Adipocyte (in vitro differentiated cells): ENCODE measurements at places on chromosomes 7 and 10.

GRCh38 chr10:131574707-131575430 lies 263.3 kb upstream of the TCERG1L start:
- no peak for DNase-seq

DNA sequence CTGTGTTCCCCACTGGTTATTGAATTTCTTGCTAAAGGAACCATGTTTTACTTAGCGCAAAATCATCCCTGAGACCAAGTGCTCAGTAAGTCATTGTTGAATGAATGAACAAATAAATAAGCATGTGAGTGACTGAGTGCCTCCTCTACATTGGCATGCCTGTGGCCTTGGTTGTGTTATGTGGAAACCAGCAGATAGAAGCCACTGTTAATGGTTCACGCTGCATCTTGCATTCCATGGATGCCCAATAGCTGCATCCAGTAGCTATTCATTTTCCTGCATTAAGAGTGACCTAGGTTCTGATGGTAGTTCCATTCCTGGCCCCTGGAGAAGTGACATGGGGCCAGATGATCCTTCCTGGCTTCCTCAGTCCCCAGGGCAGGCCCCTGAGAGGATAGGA lies 113.3 kb upstream of the BMPER start:
- no peak for DNase-seq

DNA sequence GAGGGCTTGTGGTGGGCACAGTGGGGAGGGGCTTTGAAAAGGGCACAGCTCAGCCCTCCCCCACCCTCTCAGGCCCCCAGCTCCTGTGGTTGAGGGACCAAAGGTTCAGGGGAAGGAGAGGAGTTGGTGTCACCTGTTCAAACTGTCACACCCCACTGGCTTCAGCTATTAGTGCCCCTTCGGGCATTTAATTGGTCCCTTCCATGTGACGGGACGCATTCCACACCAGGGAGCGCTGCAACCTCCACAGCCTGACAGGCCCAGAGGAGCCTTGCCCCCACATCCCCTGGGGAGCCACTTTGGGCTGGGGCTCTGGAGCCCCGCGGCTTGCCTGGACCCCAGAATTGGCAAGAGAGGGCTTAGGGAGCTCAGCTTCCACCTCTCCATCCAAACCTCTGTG lies 75.7 kb downstream of the C10orf105 start:
- no peak for DNase-seq

- DNase-seq = peak; percentile 6
Measured at GRCh38 chr7:42832667-42833066, 79.2 kb downstream of the C7orf25 start.

- DNase-seq = no peak
Measured at GRCh38 chr7:152451356-152451755, 15.6 kb upstream of the KMT2C start.

- DNase-seq = no peak
Measured at GRCh38 chr10:116669080-116669479, 48.3 kb downstream of the PNLIPRP2 start.

DNA sequence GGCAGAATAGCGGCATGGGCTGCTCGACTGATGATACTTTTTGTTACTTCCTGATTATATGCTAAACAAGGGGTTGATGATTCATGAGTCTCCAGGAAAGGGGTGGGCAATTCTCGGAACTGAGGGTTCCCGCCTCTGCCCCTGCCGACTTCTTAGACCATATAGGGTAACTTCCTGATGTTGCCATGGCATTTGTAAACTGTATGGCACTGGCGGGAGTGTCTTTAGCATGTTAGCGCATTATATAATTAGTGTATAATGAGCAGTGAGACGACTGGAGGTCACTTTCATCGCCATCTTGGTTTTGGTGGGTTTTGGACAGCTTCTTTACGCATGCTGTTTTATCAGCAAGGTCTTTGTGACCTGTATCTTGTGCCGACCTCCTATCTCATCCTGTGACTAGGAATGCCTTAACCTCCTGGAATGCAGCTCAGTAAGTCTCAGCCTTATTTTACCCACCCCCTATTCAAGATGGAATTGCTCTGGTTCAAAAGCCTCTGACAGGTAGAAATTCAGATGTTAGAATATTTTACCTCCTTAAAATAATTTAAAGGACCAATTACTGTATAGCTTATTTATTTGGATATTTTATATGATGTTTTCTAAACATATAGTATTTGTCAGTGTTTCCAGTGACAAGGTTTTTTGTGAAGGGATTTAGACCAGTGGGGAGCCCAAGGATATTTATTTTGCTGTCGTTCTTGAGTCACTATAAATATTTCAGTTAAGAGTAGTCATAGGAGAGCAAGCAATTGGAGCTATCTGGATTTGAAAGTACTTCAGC lies 90.1 kb upstream of the PIK3CG start:
- DNase-seq = no peak

DNA sequence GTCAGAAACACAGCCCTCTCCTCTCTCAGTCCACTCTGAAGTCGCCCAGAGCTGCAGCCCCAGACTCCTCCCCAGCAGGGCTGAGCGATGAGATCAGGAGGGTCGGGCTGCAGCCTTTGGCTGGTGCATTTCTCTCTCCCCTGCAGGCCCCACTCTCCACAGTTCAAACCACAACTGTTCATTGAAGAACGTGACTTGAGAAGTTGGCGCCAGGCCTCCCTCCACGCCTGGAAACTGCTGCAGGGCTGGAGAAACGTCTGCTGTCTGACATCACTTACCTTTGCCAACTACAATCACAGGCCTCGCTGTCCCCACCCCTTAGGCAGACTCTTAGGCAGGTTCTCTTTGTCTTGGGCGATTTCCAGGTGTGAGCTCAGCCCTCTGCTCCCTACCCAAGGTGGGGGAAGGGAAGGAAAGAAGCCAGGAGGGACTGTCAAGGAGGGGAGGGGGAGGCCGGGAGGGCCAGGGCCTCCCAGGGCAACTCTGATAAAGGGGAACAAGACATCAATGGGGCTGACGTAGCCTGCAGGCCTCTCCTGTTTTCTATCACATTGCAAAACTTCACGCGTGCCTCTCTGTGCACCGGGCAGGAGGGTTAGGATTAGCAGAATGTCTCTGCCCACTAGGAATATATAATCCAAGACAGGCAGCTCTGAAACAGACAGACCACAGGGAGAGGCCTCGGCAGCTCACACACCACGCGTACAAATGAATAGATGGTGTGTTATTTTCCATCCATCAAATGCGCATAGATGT lies 32.7 kb downstream of the CALML5 start:
- peak; percentile 87 for DNase-seq

DNA sequence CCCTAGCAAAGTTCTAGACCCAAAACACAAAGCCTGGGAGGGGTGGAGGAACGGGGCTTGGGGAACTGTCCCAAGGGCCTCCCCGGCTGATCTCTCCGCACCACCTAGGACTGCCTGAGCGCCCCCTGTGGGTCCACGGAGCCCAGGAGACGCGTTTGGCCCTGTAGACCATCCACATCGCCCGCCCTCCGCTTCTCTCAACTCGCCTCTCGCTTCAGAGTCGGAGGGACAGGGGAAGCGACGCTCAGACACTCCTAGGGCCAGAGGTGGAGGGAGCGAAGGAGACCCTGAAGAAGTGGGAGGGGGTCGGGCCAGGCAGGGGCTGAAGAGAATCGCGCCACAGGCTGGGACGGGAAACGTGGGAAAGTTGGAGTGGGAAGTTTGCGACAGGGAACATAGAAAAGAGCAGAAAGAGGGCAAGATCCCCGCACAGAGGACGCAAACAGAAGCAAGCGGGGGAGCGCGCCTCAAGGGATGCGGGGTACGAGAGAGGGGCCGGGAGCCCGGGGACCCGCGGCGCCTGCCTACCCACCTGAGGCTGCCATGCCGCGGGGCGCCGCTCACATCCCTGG lies 378 bp downstream of the PIK3AP1 start:
- DNase-seq = no peak

GRCh38 chr7:112133328-112133727 lies 72.9 kb downstream of the DOCK4 start:
- no peak for DNase-seq

- DNase-seq = peak; percentile 93
Measured at GRCh38 chr7:139725077-139725476, 52.7 kb downstream of the HIPK2 start.

DNA sequence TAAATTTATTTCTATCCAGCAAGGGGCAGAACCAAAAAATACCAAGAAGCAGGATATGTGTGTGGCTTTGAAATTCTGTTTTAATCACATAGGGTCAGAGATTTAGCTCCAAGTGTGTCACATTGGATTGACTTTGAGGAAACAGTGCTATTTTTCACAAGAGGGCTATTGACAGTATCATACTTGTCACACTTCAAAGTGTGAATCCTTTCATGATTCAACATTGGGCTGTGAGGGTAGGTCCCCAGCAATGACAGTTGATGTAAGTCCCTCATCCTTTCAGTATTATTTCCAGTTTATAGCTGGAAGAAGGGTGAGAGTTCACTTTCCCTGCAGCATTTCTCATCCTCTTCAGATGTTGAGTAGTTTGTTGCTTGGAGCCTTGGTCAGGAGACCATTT lies 7.4 kb downstream of the CCNY start:
- DNase-seq = no peak

DNA sequence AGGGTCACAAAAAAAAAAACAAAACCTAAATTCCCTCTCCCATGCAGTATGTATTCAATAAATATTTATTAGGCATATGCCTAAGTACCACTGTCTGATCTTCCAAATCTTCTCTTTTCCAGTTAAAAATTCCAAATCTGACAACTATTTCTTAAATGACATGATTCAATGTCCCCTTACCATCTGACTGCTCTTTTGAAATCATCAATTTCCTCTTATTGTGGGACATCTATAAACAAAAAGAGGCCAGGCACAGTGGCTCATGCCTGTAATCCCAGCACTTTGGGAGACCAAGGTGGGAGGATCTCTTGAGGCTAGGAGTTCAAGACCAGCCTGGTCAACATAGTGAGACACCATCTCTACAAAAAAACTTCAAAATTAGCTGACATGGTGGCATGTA lies 103.5 kb downstream of the TBXAS1 start:
- DNase-seq = no peak

GRCh38 chr10:73252445-73253224 lies at the start of gene MRPS16:
MRPS16 (minus strand) TSS chr10:73252644; CDS start chr10:73252482, 162 bp downstream.
- DNase-seq = peak; percentile 97

DNA sequence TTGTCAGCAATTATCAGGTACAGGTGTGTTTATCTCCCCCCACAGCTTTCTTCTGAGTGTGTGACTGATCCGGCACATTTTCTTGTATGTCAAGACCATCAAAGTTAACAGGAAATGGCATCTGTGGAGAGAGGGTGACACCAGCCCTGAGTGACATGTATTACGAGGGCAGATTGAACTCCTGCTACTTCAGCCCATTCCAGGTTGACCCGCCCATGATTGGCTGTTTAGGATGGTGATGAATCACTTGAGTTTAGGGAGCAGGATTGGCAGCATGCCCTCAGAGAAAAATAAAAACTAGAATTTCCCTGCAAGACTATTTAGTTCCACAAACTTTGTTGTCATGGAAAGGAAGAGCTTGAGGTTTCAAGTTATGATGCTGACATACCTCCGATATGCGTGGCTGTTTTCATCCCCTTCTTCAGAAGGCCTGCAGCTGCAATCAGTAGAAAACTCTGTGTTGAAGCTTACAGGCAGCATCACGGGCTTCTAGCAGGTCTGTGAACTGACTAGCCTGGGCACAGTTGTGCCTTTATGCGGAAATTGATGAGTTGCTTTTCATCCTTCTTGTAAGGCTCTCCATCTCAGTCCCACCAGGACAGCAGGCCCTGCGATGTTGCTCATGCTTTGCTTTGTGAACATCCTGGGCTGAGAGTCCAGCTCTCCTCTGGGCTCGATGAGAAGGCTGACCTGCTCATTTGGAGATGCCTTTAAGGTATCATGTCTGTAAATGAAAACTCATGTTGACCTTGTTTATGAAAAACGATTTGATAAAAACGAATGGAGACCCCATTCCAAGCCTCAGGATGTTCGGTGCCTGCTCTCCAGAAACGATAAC lies 8.0 kb upstream of the CELF2 start:
- no peak for DNase-seq

DNA sequence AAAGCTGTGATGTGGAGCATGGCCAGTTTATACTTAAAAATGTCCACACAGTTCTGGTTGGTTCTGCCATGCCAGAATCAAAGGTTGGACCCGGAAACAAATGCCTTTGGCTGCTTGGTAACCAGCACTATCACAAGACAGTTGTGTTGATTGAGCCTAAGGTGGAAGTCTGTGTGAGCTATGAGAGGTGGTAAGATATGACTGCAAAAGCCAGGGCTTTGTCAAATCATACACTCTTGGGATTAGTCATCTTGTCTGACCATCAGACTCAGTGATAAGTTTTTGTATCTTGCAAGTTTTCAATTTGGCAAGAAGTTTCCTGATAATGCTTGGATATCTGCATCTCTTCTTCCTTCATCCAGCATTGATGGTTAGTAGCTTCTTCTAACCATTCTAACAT lies 35.5 kb downstream of the GPR141 start:
- no peak for DNase-seq

DNA sequence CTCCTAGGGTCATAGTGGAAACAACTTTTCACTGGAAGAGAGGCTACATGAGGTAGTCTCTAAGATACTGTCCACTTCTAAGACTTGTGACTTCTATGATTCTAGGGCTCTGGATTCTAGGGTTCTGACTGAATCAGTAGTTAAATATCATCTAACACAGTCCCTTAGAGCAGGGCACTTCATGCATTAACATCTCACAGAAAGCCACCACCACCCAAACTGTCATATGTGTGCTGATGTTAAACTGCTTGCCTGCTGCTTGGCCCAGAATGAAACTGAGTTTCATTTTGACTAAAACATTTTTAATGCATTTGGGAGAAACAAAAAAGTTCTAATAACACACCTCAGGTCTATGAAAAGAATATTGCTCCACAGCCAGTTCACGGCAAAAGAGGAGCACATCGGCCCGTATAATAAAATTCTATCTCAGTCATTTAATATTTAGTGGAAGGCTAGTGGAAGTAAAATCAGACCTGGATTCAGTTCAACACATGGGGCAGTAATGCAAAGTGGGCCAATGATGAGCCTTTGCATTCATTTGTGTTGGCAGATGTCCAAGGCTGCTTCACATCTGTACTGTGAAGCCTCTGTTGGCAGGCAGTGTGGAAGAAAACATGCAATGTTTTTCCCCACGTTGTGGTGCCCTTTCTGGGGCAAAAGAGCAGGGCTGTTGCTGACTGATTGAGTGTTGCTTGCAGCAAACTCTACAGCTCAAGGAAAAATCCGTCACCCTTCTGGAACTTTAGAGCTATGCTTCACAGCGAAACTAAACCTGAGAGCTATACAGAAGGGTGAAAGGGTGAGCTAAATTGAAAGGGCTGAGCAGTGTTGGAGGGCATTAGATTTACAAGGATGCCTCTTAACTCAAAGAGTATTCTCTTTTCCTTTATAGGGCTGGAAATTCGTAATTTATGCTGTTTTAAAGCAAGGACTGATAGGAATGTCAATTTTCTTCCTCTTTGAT lies 33.5 kb upstream of the AUTS2 start:
- DNase-seq = peak; percentile 91

DNA sequence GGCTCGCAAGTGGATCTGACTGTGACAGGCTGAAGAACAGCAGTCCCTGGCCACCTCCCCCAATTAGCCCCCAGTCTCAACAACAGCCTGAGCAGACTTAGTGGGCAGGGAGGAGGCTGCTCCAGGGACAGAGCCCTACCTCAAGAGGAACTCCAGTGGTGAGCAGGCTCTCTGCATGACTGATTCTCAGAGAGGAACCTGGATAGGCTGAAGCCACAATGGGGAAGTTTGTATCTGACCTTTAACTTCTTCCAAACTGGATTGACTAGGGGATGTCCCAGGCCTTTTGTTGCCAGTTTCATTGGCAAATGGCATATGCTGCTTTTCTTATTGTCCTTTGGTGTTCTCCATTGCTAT lies 93.0 kb downstream of the ARHGAP22 start:
- no peak for DNase-seq

GRCh38 chr7:92648067-92648466 lies 57.9 kb upstream of the FAM133B start:
- DNase-seq = no peak
